ENCODE measurements at places on chromosomes 2 and 18. TPM values are rescaled to one million over a fixed set of nuclear protein-coding genes. Genes with fewer than 3 reads are reported as not detected.

DNA sequence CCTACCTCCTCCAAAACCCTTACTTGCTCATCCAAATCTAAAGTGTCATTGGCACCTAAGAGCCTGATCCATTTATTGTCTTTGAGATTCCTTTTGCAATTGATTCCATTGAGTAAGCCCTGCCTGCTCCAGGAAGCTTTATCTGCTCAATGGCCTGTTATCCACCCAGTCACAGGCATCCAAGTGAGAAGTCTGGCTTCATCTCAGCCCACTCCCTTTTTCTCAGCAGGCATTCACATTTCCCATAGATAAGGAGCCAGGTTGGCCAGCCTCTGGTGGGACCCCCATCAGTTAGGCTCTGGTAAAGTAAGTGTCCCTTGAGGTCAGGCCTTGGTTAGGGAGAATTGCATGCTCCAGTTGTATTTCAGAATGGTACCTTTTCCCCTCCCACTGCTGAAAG is 396.2 kb upstream of the ST6GAL2 start:
- DNase-seq, result no peak
- H3K4me1 ChIP-seq, result no peaks in the 10 kb centered on the region
- H3K27me3 ChIP-seq, result no peaks in the 10 kb centered on the region

- H3K4me1 ChIP-seq, result peaks cover 4% of the 10 kb centered on the region
- no peak overlapping the region for H3K27ac ChIP-seq
- no peak overlapping the region for H3K4me3 ChIP-seq
- DNase-seq, result no peak
- no peaks in the 10 kb centered on the region for H3K36me3 ChIP-seq
Observed at GRCh38 chr18:58565021-58565420, 63.9 kb downstream of the ALPK2 start.

DNA sequence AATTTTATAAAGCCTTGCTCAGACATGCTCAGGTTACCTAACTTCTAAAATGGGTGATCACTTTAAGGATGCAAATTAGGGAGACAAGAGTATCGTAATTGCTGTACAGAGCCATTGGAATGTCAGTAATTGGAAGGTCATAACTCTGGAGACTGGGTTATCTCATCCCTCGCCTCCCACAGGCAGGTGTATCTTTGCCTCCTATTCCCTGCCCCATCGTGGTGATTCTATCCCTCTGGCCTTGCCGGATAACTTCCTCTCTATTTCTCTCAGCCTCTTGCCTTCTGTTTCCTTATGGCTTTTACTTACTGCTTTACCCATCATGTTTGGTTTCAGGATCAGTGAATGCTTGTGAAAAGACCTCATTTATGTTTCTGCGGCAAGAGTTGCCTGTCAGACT is 2.5 kb downstream of the PDK1 start:
- H3K4me1 ChIP-seq, result no peaks in the 10 kb centered on the region
- H3K4me3 ChIP-seq, result no peak overlapping the region
- no peaks in the 10 kb centered on the region for H3K27me3 ChIP-seq

GRCh38 chr2:68591225-68591624 is 52.2 kb upstream of the PROKR1 start:
- DNase-seq, result no peak
- H3K4me3 ChIP-seq, result no peak overlapping the region
- no peaks in the 10 kb centered on the region for H3K36me3 ChIP-seq
- no peaks in the 10 kb centered on the region for H3K4me1 ChIP-seq
- no peak overlapping the region for H3K27ac ChIP-seq

DNA sequence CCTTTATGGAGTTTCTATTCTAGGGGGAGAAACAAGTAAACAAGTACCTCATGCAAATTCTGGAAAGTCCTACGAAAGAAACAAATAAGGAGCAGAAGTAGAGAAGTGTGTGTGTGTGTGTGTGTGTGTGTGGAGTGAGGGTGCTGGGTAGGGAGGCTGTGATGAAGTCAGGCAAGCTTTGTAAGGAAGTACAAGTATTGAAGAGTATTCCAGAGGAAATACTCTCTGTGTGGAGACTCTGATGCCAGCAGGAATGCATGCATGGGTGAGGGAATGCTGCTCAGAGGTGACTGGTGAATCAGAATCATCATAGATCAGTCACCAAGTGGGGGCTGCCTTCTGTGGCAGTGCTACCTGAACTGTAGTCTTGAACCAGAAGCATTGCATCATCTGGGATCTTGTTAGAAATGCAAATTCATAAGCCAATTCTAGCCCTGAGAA is 34.5 kb downstream of the SLC4A3 start:
- no peaks in the 10 kb centered on the region for H3K27me3 ChIP-seq
- H3K36me3 ChIP-seq, result no peaks in the 10 kb centered on the region
- no peak overlapping the region for H3K27ac ChIP-seq
- H3K4me1 ChIP-seq, result no peaks in the 10 kb centered on the region
- H3K4me3 ChIP-seq, result no peak overlapping the region

GRCh38 chr2:16038621-16039020 is 98.3 kb downstream of the MYCN start:
- H3K36me3 ChIP-seq, result no peaks in the 10 kb centered on the region
- H3K27me3 ChIP-seq, result peaks cover 3% of the 10 kb centered on the region
- H3K27ac ChIP-seq, result no peak overlapping the region
- H3K4me1 ChIP-seq, result no peaks in the 10 kb centered on the region

DNA sequence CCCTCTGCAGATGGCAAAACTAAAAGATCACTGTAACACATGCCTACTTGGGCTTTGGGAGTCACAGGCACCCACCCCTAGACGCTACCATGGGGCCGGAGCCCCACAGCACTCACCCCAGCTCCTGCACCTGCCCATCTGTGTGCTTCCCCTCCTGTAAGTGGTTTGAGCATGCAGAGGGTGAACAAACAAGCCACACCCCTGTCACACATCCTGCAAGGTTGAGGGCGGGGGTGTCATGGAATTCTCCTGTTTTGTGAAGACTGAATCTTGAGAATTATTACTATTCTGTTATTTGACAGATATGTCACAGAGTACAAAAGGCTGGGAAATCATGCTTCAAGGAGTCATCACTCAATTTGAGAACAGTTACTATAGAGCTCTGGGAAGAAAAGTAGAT is 60.9 kb downstream of the RFTN2 start:
- H3K4me3 ChIP-seq, result no peak overlapping the region
- DNase-seq, result no peak
- peak overlapping the region; percentile 29 for H3K27ac ChIP-seq
- H3K36me3 ChIP-seq, result no peaks in the 10 kb centered on the region

DNA sequence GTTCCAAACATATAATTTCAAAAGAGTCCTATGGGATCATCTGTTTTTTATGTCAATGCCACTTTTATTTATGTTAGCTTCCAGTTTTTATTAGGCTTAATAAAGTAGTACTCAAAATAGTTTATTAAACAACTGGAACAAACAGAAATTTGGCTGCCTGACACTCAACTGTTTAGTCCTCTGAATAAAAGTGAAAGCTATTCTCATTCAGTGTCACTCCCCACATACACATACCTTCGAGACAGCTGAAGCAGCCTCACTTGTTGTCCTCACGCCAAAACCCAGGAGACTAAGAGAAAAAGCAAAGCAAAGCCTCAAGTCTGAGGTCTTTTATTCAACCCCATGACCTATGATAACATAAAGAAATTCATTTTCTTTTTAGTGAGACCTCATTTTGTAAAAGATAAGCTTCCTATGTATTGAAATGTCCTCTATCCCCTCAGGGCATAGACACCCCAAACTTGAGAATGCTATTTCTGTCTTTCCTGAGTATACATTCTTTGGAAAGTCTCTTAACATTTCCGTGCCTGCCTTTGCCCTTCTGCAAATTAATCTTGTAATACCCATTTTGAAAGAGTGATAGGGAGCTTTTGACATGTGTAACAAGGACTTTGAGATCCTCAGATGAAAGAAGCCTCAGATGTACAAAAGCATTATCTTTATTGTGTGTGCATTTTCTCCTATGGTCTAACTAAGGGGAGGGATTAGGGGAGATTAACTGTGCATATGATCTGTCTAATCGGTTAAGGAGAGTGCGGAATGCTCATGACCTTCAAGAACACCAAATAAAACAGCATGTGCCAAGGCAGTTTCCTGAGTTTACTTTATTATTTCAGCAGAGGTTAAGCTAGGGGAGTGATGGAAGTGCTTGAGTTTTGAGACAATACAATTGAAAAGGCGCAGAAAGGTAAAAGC is 1523.7 kb upstream of the PIK3C3 start:
- no peak overlapping the region for H3K4me3 ChIP-seq
- DNase-seq, result no peak
- no peaks in the 10 kb centered on the region for H3K36me3 ChIP-seq
- H3K4me1 ChIP-seq, result no peaks in the 10 kb centered on the region
- H3K27ac ChIP-seq, result no peak overlapping the region

- H3K36me3 ChIP-seq, result no peaks in the 10 kb centered on the region
- H3K4me3 ChIP-seq, result no peak overlapping the region
- DNase-seq, result no peak
- no peaks in the 10 kb centered on the region for H3K4me1 ChIP-seq
- H3K27me3 ChIP-seq, result no peaks in the 10 kb centered on the region
Observed at GRCh38 chr2:21363364-21363763, 239.6 kb downstream of the TDRD15 start.

GRCh38 chr2:196653843-196654242 is 14.3 kb downstream of the CCDC150 start:
- H3K27me3 ChIP-seq, result no peaks in the 10 kb centered on the region
- H3K4me1 ChIP-seq, result no peaks in the 10 kb centered on the region
- H3K4me3 ChIP-seq, result no peak overlapping the region
- no peaks in the 10 kb centered on the region for H3K36me3 ChIP-seq
- DNase-seq, result no peak
- no peak overlapping the region for H3K27ac ChIP-seq

DNA sequence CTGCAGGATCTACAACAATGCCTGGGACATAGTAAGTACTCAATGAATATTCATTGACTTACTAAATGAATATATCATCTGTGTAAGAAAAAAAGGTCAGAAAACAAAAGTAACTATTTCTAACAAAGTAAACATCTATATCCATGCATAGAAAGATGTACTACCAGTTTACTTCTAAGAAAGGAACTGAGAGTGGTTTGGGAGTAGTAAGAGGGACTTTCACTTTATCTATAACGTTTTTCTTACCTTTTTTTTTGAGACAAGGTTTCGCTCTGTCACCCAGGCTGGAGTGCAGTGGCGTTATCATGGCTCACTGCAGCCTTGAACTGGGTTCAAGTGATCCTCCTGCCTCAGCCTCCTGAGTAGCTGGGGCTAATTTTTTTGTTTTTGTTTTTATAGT is 25.7 kb downstream of the DHX57 start:
- H3K27ac ChIP-seq, result no peak overlapping the region
- no peaks in the 10 kb centered on the region for H3K4me1 ChIP-seq
- no peak overlapping the region for H3K4me3 ChIP-seq
- DNase-seq, result no peak
- no peaks in the 10 kb centered on the region for H3K27me3 ChIP-seq

GRCh38 chr18:26088487-26088886 is 1.9 kb downstream of the SS18 start:
- DNase-seq, result no peak
- no peaks in the 10 kb centered on the region for H3K36me3 ChIP-seq
- no peak overlapping the region for H3K27ac ChIP-seq
- no peaks in the 10 kb centered on the region for H3K4me1 ChIP-seq

- no peak for DNase-seq
- no peaks in the 10 kb centered on the region for H3K36me3 ChIP-seq
- no peaks in the 10 kb centered on the region for H3K27me3 ChIP-seq
- no peaks in the 10 kb centered on the region for H3K4me1 ChIP-seq
Observed at GRCh38 chr2:105803773-105804172, 59.1 kb downstream of the NCK2 start.

DNA sequence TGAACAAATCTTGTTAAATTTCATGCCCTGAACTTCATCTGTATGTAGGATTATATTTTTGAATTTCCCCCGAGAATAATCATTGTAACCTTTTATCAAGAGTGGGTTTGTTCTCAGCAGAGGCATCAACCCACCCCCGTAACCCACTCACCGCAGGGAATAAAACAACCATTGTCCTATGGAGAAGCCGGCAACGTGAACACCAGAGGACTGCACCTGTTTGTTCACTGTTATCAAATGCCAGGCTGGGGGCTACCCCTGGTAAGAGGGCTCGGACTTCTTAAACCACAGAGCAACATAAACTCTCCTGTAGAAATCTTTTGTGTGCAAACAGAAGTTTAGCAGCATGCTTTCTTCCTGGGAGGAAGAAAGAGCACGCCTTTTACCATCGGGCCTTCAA is 610.4 kb downstream of the ERBB4 start:
- no peaks in the 10 kb centered on the region for H3K27me3 ChIP-seq
- no peak overlapping the region for H3K4me3 ChIP-seq
- no peak overlapping the region for H3K27ac ChIP-seq
- no peaks in the 10 kb centered on the region for H3K4me1 ChIP-seq
- no peak for DNase-seq
- no peaks in the 10 kb centered on the region for H3K36me3 ChIP-seq

- H3K36me3 ChIP-seq, result no peaks in the 10 kb centered on the region
- no peak overlapping the region for H3K27ac ChIP-seq
- H3K27me3 ChIP-seq, result no peaks in the 10 kb centered on the region
- peaks cover 2% of the 10 kb centered on the region for H3K4me1 ChIP-seq
- DNase-seq, result no peak
- H3K4me3 ChIP-seq, result no peak overlapping the region
Observed at GRCh38 chr18:31371989-31372388, 4.6 kb upstream of the DSG4 start.

DNA sequence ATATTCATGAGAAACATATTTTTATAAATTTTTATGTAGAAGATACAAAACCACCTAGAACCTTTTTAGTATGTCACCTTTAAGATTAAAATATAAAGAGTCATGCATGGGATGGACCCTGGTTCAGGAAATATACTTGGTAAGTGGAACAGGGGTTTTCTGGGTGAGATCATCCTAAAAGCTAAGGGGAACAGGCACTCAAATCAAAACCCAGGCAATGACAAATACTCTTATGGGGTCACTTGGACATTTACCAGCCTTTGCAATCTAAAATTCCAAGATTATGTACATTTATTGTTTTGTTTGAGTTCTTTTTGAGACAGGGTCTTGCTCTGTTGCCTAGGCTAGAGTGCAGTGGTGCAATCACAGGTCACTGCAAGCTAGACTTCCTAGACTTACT is 65.8 kb downstream of the SGPP2 start:
- no peak for DNase-seq
- H3K4me3 ChIP-seq, result no peak overlapping the region
- no peaks in the 10 kb centered on the region for H3K27me3 ChIP-seq
- no peaks in the 10 kb centered on the region for H3K36me3 ChIP-seq
- H3K27ac ChIP-seq, result no peak overlapping the region
- H3K4me1 ChIP-seq, result no peaks in the 10 kb centered on the region

DNA sequence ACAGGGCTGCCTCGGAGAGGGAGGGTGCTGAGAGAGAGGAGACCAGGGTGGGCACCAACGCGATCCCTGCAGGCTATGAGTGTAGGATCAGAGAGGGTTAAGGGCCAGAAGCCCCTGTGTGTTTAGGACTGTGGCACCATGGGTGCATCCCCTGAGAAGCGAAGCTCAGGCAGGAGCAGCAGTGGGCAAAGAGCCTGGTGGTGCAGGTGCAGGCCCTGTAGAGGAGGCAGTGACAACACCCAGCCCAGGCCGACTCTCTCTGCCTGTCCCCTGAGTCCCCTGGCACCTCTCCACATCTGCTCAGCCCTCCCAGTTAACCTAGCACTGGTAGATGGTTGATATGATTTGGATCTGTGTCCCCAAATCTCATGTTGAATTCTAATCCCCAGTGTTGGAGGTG is 139.8 kb downstream of the RNF152 start:
- H3K4me3 ChIP-seq, result no peak overlapping the region
- no peaks in the 10 kb centered on the region for H3K36me3 ChIP-seq
- no peaks in the 10 kb centered on the region for H3K27me3 ChIP-seq
- H3K27ac ChIP-seq, result no peak overlapping the region

The MLPH gene
- total RNA-seq, result 393 TPM

The SPP2 gene
- not detected for total RNA-seq

The DLX1 gene
- total RNA-seq, result not detected

The KANSL3 gene
- total RNA-seq, result 70.0 TPM

The CELF4 gene
- total RNA-seq, result 8.5 TPM

The SEPTIN2 gene
- total RNA-seq, result 202 TPM

The FBXO48 gene
- 0.85 TPM for total RNA-seq

The NBAS gene
- 34.8 TPM for total RNA-seq

The TEX44 gene
- 10.6 TPM for total RNA-seq

The RAD51AP2 gene
- total RNA-seq, result not detected

The STAMBP gene
- 45.9 TPM for total RNA-seq

The ABCG5 gene
- total RNA-seq, result not detected

The GAD1 gene
- 16.7 TPM for total RNA-seq

Data from prostate gland (tissue), 2 donors.